ENCODE measurements at places on chromosomes 11 and 22. TPM values are rescaled to one million over a fixed set of nuclear protein-coding genes. Genes with fewer than 3 reads are reported as not detected.
A peak's percentile ranks its signal among the peaks of the same experiment; 100 is the strongest.

DNA sequence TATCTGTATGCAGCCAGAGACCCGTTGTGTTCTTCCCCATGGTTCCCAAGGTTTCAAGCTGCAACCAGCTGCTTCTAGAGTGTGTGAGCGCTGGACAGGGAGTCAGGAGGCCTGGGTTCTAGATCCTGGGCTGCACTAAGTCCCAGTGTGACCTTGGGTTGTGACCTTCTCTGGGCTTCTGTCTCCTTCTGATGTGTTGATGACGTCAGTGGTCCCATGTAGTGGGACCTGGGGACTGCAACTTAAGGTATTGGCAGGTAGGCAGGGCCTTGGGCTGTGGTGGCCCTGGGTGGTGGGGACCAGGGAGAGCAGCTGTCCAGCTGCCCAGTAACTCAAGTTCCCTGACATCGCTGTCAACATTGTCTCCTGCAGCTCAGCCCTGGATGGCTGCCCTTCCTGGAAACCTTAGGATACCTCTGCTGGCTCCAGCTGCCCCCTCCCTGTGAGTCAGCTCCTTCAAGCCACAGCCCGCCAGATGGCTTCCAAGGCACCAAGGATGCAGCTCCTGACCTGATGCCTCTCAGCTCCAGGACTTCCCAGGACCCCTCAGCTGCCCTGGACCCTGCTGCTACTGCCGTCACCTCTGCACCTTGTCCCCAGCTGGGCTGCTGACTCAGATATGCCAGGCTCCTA lies 1.3 kb upstream of the PVALB start:
- DNase-seq = no peak
- peaks cover 70% of the 10 kb centered on the region for H3K27me3 ChIP-seq
- H3K4me1 ChIP-seq = peaks cover 26% of the 10 kb centered on the region
- H3K4me3 ChIP-seq = no peak overlapping the region
- no peaks in the 10 kb centered on the region for H3K36me3 ChIP-seq

DNA sequence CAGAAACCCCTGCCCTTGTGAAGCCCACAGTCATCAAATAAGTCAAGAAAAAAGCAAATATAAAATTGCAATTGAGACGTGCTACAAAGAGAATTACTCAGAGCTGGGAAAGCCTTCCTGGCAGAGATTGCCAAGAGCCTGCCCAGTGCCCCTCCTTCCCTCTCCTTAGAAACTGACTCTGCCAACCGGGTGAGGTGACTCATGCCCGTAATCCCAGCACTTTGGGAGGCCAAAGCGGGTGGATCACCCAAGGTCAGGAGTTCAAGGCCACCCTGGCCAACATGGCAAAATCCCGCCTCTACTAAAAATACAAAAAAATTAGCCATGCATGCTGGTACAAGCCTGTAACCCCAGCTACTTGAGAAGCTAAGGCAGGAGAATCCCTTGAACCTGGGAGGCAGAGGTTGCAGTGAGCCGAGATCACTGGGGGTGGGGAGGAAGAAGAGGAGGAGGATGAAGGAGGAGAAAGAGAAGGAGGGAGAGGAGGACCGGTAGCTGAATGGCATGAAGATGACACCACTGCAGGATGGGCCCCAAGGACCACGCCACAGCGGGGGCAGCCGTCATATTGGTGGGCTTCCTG lies 76.1 kb upstream of the RTL6 start:
- H3K36me3 ChIP-seq = no peaks in the 10 kb centered on the region
- no peak for DNase-seq
- no peak overlapping the region for H3K27ac ChIP-seq
- peaks cover 7% of the 10 kb centered on the region for H3K4me1 ChIP-seq
- H3K4me3 ChIP-seq = no peak overlapping the region

GRCh38 chr11:128283451-128283850 lies 303.9 kb downstream of the ETS1 start:
- H3K4me3 ChIP-seq = no peak overlapping the region
- DNase-seq = no peak
- H3K27ac ChIP-seq = peak overlapping the region; percentile 71
- no peaks in the 10 kb centered on the region for H3K27me3 ChIP-seq

DNA sequence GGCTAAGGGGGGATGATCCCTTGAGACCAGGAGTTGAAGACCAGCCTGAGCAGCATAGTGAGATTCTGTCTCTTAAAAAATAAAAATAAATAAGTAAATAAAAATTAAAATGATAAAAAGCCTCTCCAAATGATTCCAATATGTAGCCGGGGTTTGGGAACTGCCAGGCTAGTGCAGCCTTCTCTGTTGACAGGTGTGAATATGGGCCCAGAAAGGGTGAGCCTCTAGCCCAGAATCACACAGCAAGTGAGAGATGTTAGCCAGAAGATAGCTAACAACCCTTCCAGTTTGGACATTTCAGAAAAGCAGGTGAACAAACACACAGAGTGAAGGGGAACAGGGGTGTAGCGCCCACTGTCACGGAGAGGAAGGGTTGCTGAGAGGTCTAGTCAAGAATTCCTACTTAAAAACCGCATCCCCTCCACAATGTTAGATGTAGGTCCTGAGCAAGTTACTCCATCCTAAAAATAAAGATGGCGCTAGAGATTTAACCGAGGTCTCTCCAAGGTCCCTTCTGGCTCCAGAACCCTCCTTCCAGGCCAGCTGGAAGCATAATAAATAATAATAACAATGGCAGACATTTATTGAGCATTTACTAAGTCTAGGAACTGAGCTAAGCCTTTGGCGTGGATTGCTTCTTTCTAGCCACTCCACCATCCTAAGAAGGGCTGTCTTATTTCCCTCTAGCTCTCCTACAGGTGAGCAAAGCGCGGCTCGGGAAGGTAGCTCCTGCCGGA lies 51.6 kb downstream of the CYTH4 start:
- peaks cover 26% of the 10 kb centered on the region for H3K27me3 ChIP-seq
- H3K4me3 ChIP-seq = no peak overlapping the region
- peaks cover 48% of the 10 kb centered on the region for H3K4me1 ChIP-seq
- no peaks in the 10 kb centered on the region for H3K36me3 ChIP-seq
- H3K27ac ChIP-seq = no peak overlapping the region

The CALCB gene
- total RNA-seq = not detected

The CYB5R2 gene
- 5.7 TPM for total RNA-seq

The CARD18 gene
- not detected for total RNA-seq

Data from osteocyte (in vitro differentiated cells).